SHP77 (cell line): ENCODE measurements at places on chromosomes 11 and 22.

- DNase-seq: no peak
These were observed 55.1 kb downstream of the BTG4 start for GRCh38 chr11:111456859-111457730.

GRCh38 chr11:32658639-32659406 is 75.2 kb downstream of the EIF3M start:
- no peak for DNase-seq

DNA sequence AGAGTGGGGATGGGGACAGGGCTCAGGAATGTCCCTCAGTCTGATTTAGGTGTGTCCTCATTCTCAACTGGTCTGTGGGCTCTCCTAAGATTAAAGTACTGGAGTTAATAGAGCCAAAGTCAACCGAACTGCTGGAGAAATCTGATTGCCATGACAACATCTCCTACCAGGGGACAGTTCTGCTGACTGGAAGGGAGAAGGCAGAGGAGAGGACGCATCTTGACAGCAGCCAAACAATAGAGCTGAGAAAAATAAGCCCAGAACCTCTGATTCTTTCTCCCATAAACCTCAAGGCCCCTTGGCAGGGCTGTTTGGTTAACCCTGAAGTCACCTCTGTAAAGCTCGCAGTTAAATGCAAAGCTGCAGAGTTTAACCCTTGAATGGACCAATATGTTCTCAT is 2.8 kb downstream of the KCTD14 start:
- DNase-seq: no peak

DNA sequence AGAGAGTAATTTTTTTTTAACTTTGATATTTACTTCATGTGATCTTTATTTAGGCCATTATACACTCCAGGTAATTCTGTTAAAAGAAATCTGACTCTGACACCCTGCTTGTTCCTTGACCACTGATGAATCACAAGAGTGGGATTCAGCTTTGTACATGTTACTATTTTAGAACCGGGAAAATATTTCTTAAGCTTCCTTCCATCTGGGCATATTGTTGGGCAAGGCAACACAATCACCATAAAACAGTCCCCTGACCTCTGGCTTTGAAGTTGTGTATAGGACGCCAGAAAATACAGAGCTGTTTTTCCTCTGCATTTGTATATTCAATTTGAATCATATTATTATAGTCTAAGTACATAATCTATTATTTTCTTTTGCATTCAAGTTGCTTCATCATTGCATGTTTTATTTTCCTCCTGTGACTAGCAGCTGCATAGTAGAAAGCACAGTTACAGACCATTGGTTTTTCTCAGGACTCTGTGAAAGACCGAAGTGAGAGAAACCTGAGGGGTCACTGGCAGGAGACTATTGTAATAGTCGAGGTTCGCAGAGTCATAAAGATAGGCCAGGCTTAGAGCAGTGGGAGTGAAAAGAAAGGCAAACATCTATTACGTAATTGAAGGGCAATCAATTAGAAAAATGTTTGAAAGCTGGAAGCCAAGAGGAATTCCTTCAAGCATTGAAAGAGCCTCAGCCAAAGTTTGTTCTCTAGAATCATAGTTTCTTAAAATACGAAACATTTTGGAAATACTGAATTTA is 51.8 kb upstream of the SLC36A4 start:
- no peak for DNase-seq

DNA sequence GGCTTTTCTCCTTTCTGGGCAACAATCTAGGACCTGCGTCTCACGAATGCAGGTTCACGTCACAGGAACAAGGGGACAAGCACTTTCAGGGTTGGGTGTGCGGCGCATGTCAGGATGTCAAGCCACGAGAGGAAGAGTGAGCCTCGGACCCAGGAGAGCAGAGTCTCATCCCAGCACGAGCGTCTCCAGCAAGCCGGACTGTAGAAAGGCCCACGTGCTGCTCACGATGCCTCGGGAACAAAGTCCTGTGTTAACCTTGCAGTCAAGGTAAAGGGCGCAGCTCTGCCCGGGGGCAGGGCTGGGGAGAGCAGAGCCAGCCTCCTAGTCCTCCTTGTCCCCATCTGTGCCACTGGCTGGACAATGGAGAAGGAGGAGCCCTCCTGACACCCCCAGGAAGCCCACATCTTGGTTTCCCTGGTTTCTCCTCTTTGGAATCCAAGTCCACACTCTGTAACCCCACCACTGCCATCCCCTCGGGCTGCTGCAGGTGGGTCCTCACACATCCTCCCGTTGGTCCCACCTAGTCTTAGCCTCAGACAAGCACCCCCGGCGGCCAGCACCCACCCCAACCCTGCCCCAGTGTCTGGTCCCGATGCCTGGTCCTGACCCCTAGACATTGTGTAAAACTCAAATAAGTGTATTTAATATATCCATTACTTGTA is 63.4 kb downstream of the CELSR1 start:
- no peak for DNase-seq

DNA sequence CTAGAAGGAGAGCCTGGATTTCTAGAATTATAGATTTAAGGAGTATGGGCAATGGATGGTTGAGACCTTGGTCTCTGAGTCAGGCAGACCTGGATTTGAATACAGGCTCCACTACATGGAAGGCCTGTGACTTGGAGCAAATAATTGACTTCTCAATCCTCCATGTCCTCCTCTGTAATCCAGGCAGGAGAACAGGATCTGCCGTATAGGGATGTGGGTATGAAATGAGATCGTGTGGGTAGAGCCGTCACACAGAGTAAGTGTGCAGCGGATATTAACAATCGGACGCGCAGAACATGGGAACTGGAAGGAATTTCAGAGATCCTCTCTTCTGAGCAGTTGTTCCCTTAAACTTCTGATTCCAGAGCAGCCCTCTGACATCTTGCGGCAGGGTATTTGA is 11.5 kb upstream of the TMPRSS13 start:
- no peak for DNase-seq

DNA sequence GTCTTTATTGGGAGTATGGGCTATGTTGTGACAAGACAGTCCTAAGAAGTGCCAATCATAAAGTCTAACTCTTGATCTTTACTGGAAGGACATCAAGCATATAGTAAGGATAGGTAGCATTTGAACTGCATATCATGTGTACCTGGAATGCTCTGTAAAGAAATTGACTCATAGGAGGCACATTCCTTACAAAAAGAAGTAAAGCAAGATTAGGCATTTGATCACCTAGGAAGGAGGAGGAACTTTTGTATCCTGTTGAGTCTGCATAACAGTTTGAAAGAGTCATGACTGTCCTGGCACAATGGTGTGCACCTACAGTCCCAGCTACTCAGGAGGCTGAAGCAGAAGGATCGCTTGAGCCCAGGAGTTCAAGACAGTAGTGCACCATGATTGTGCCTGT is 42.2 kb upstream of the DNAJB7 start:
- no peak for DNase-seq

DNA sequence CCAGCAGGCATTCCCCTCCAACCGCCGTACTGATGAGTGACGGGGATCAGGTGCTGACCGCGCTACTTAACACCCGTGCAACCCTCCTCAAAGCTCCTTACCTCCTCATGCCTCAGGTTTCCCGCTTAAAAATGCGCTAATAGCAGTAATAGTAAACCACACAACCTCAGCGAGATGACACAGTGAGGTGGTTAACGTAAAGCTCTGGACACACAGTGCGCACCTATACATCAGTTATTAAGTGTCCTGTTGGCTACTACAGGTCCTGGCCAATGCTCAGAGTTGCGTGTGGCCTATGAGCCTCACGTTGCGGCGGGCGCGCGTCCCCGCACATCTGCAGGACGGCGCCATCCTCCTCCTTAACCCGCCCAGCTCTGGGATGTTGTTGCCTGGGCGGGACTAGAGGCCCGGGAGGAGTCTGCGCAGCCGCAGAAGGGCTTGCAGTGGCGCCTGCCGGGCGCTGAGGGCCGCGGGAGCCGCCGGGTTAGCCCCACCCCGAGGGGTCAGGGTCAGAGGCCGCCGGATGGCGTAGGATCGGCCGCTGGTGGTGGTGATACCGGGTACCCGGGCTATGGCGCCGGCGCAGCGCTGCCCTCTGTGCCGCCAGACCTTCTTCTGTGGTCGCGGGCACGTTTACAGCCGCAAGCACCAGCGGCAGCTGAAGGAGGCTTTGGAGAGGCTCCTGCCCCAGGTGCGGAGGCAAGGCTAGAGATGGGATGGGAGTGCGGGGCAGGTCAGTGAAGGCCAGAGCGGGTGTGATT is at the start of gene CENATAC:
CENATAC (plus strand) TSS at position 512 of the 761 bp plus-strand sequence; CDS start at position 572, 60 bp downstream.
- peak; percentile 87 for DNase-seq

DNA sequence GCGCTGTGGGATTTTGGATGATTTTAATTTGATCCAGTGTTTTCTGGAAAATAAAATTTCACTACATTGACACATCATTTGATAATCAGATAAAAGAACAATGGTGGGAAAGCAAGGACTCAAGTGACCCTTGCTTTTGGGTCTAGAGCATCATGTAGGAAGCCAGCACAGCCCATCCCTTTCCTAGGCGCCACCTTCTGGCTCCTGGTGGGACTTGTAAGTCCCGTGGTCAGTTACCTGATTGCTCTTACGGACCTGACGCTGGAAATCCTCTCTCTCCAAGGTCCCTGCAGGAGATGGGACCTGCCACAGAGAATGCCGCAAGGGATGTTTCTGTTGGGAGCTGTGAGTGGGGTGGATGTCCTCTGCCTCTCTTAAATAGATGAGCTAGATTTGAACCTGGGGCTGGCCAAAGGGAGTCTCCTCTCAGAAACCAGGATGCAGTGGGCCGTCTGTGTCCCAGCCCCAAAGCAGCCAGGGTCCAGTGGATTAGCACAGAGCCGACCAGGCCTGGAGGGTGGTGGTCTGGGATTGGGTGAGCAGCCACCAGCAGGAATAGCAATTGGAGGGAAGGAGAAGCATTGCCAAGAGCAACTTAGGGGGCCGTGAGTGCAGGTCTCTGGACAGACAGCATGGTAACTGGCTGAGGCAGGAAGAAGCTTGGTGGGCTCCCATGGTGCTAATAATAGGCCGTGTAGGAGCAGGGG is 21.7 kb downstream of the TIMP3 start:
- peak; percentile 47 for DNase-seq

- no peak for DNase-seq
These were observed 88.6 kb downstream of the RTL6 start for GRCh38 chr22:44409211-44409973.

GRCh38 chr22:43006753-43007152 is 8.2 kb downstream of the PACSIN2 start:
- DNase-seq: no peak

- DNase-seq: peak; percentile 90
These were observed 118.5 kb downstream of the APOL5 start for GRCh38 chr22:35835998-35836691.

DNA sequence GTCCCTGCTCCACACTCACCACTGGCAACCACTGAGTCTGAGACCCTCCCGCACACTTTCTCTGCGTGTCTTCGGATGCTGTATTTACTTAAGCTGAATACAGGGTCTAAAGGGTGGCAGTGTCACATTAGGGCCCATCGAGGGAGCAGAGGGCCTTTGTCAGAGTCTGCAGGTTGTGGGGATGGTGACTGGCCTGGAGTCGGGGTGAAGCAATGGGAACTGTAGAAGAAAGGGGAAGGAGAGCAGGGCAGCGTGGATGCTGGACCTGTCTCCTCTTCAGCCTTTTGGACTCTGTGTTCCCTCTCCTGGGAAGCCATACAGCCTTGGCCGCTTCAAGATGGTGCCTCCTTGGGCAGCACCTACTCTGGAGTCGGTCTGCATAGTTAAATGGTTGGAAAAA is 61.1 kb downstream of the ZBTB16 start:
- DNase-seq: no peak

DNA sequence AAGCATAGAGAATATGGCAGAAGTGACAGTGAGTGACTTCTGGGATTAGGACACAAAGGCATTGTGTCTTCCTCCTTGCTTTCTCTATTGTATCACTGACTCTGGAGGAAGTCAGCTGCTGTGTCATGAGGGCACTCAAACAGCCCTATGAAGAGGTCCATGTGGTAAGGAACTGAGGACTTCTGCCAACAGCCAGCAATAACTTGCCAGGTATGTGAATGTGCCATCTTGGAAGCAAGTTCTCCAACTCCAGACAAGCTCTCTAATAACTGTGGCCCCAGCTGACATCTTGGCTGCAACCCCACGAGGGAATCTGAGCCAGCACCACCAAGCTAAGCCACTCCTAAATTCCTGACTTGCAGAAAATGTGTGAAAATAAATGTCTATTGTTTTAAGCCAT is 83.6 kb upstream of the ZBED5 start:
- no peak for DNase-seq

DNA sequence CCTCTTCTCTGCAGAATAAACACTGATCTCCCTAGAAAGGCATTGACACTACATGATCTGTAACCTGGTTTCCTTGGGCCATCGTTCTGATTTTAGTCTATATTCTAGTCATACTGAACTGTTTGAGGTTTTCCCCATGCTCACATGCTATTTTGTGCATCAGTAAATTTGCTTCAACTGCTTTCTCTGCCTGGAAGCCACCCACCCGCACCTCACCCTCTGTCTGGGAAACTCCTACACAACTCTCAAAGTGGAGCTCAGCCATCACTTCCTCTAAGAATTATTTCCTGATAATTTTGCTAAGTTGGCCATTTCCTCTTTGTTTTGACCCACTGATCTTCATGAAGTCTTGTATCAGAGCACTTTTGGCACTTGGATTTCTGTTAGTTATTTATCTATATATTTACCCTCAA is 36.1 kb downstream of the MMP20 start:
- no peak for DNase-seq
